ENCODE measurements at places on chromosomes 13 and 19.

DNA sequence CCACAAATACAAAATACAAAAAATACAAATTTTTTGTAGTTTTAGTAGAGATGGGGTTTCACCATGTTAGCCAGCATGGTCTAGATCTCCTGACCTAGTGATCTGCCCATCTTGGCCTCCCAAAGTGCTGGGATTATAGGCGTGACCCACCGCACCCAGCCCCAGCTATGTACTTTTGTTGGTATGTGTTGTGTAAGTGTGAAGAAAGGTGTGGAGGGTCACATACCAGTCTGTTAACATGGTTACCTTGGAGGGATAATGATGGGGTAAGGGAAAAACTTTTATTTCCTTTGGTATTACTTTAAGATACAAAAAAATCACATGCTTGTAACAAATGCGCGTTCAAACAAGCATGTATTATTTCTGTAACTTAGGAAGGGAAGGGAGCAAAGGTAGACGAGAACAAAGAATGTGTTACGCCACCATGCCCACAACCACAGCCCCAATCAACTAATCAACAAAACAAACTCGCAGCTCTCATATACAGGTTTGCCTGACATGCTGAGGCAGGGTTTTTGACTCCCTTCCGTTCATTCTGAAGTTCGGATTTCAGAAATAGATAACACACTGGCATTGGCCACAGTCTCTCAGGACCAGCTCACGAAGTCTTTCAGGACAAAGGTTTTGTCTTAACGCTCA is 13.5 kb upstream of the VWA8 start:
- DNase-seq, result no peak

DNA sequence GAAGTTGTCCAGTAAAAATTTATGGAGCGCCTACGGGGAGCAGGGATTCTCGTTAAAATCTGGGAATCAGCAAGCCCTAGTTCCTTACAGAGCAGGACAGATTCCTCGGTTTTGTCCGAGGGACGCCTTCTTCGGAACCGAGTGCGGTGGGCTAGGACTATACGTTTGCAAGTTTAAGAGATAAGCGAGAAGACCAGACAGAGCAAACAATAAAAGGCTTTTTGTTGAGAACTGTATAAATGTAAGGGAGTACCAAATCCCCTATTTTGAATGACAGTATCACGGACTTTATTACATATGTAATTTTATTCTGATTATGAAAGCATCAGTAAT is 971 bp upstream of the ANKRD10 start:
- DNase-seq, result no peak

- no peak for DNase-seq
Observed at GRCh38 chr19:53960187-53960586, 2.5 kb upstream of the CACNG8 start.

GRCh38 chr13:113879494-113880360 is 15.9 kb upstream of the GAS6 start:
- DNase-seq, result no peak

DNA sequence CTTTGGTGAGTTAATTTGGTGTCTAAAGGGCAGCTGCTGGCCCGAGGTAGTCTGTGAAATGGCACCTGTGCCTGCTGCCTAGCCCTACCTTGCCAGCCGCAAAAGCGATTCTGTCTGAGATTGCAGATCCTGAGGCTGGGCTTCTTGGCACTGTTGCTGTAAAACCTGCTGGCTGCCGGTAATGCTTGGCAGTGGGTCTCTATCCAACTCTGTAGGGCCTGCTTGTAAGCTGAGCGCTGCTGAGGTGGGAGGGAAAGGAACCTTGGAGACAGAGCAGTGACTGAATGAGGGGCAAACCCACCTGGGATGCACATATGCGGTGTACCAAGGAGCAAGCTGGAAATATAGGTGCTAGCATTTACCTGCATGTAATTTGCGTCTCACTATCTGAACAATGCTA is 11.7 kb downstream of the LCP1 start:
- no peak for DNase-seq

DNA sequence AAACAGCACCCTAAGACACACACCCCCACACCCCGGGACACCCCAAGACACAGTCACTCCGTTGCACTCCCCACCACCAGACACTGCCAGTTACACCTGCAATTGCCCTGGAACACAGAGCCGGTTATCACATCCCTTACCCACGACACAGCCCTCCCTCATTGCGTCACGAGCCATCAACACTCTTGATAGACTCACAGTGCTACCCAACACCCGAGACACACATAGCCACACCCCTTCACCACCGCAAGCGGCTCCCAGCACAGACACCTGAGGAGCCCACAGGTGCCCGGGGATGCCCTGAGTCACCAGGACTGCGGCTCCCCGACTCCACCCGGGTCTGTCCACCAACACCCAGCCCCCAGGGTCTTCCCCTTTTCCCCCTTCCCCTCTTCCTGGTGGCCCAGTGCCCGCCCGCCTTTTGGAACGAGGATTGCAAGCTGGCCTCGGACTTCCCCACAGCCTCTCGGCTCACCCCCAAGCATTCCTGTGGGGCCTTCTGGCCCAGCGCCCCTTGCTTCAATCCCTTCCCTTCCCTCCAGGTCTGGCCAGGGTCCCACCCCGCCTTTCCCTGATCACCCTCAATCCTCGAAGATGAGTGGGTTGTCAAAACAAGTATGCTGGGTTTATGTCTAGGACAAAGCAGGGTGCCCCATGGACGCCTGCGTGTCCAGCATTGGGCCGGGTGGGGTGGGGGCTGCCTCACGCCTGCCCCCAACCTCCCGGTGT is 1.7 kb upstream of the PTGER1 start:
- DNase-seq, result peak; percentile 96

- DNase-seq, result no peak
Observed at GRCh38 chr13:32734511-32734910, 148.3 kb downstream of the PDS5B start.

DNA sequence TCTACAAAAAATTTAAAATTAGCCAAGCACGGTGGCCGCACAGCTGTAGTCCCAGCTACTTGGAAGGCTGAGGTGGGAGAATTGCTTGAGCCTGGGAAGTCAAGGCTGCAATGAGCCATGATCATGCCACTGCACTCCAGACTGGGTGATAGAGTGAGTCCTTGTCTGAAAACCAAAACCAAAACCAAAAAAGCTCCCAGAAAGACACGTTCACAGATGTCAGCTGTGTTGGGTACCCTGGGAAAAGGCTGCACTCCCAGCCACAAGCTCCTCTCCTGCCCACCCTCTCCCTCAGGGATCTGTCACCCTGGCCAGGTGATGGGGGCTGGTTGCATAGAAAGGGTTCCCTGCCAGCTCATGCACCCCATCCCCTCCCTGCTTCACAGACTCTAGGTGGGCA is 53.3 kb downstream of the RNF6 start:
- no peak for DNase-seq

DNA sequence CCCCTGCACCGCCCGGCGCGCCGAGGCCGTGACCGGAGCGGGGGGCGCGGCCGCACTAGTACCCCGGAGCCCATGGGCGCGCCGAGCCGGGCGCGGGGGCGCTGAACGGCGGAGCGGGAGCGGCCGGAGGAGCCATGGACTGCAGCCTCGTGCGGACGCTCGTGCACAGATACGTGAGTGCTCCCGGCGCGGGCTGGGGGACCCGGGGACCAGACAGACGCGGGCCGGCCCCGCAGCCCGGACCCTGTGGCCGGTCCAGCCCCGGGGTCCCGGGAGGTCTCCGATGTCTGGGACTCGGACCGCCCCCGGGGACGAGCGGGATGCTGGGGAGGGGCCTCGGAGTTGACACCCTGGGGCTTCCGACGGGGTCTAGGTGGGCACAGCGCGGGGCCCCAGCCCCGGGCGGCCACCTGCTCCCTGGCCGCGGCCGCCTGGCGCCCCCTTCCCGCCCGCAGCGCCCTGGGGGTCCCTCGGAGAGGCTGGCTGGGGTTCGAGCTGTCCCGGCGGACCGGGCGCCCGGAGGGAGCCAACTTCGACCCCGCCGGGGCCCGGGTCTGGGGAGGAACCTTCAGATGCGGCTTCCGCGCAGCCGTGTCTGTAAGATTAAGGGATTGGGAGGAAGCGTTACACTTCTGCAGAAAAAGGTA is 568 bp downstream of the ATP11A start:
- DNase-seq, result no peak

GRCh38 chr13:99281811-99282263 is 23.7 kb upstream of the GPR18 start:
- peak; percentile 64 for DNase-seq

DNA sequence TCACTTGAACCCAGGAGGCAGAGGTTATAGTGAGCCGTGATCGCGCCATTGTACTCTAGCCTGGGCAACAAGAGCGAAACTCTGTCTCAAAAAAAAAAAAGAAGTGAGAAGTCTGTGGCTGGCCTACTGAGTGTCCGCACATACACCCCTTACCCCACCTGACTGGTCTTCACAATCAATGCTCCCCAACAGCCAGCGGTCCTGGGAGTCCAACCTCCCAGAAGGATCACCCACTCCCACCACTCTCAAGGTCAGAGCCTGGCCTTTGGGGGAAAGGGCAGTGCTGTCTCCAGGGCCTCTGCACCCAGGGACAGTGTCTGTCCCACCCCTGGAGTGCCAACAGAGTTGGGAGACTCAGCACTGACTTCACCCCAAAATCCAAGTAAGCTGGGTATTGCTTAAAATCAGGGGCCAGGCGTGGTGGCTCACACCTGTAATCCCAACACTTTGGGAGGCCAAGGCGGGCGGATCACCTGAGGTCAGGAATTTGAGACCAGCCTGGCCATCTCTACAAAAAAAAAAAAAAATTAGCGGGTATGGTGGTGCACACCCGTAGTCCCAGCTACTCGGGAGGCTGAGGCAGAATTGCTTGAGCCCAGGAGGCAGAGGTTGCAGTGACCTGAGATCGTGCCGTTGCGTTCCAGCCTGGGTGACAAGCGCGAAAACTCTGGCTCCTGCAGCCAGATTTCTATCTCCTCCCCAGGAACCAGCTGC is 2.3 kb upstream of the CD320 start:
- DNase-seq, result no peak

Measured in immature natural killer cell (primary cell).